ENCODE measurements at places on chromosomes 5 and 9. TPM values are rescaled to one million over a fixed set of nuclear protein-coding genes. Genes with fewer than 3 reads are reported as not detected.

- DNase-seq = peak; percentile 83
- H3K27ac ChIP-seq = no peak overlapping the region
- no peaks in the 10 kb centered on the region for H3K27me3 ChIP-seq
- no peak overlapping the region for H3K4me3 ChIP-seq
Measured at GRCh38 chr5:153147891-153148623, 342.4 kb upstream of the GRIA1 start.

DNA sequence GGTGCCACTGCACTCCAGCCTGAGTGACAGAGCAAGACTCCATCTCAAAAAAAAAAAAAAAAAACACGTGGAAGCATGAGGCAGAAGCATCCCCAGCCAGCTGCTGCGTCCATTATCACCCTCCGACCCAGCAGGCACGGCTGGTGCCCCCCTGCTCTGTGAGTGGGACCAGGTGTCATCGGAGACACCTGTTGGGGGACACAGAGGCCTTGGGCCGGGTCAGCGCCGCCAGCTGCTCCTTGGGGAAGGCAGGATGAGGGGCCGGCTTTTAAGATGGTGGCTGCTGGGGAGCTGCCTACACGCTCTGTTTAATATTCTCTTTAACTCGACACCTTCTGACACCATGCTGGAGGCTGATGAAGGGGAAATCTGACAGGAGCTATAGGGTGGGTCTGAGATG, 80.2 kb upstream of the RUFY1 start:
- H3K4me3 ChIP-seq = no peak overlapping the region
- H3K27me3 ChIP-seq = no peaks in the 10 kb centered on the region
- no peak overlapping the region for H3K27ac ChIP-seq
- H3K36me3 ChIP-seq = no peaks in the 10 kb centered on the region
- no peaks in the 10 kb centered on the region for H3K4me1 ChIP-seq

The CRAT gene
- 9.9 TPM for total RNA-seq

- no peak for DNase-seq
- no peak overlapping the region for H3K4me3 ChIP-seq
- H3K36me3 ChIP-seq = no peaks in the 10 kb centered on the region
- H3K27me3 ChIP-seq = no peaks in the 10 kb centered on the region
Measured at GRCh38 chr5:173397516-173397915, 69.3 kb upstream of the STC2 start.

- no peak overlapping the region for H3K27ac ChIP-seq
- no peaks in the 10 kb centered on the region for H3K4me1 ChIP-seq
- no peaks in the 10 kb centered on the region for H3K36me3 ChIP-seq
- peak; percentile 20 for DNase-seq
Measured at GRCh38 chr9:121567500-121568342, 68.1 kb upstream of the GGTA1 start.
